ENCODE measurements at places on chromosomes 5 and 9.

GRCh38 chr9:120592210-120592609, 12.2 kb upstream of the CDK5RAP2 start:
- no peak for DNase-seq

DNA sequence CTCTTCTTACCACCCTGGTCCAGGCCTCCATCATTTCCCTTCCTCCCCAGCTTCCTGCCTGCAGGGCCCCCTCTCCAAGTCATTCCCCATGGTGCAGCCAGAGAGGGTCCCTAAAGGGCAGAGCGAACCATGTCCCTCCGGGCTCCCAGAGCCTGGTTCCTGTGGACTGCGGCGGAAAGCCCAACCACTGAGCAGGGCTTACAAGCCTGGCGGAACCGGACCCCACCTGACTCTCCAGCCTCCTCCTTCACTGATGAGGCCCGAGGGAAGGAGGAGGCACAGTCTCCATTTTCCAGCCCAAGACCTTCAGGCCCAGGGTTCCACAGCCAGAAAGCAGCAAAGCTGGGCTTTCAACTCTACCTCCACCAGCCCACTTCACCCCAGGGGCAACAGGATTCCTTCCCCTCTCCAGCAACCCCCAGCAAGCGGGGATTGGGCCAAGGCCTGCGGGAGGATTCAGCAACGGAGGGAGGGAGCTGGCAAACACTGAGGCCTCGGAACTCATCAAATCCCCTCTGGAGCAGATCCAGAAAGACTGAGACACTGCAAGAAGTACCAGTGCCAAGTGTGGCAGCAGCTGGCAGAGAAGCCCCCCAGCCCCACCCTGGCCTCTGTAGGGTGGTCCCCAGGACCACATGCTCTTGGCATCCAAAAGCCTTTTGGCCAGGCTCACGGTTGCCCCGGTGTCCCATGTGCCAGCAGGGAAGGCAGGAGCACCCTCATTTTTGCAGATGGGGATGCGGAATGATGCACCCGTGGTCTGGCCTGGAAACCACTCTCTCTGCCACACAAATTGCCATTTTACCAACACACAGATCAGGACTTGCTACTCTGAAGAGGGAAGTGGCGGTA, 3.1 kb downstream of the FAM163B start:
- no peak for DNase-seq

DNA sequence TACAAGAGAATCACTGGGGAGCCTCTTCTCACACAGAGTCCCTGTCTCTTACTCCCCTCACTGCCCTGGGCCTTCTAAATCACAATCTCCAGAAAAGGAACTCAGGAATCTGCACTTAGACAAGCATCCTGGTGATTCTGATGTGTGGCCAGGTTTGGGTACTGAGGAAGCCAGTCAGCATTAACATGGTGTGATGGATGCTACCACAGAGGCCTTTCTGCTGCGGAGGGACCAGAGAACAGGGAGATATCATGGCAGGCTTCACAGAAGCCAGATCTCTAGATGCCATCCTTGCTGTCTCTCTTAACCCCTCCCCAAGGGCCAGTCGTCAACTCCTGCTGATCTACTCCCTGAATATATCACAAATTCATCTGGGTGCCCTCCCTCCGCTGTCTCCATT, 1.6 kb downstream of the ANKS6 start:
- DNase-seq, result no peak

- no peak for DNase-seq
Measured at GRCh38 chr9:2213830-2214468, 198.8 kb downstream of the SMARCA2 start.
